ENCODE measurements at places on chromosomes 1 and 21. TPM values are rescaled to one million over a fixed set of nuclear protein-coding genes. Genes with fewer than 3 reads are reported as not detected.

Gene VCAM1
- total RNA-seq, result 9.6 TPM

Gene EFNA3
- 2.1 TPM for total RNA-seq

DNA sequence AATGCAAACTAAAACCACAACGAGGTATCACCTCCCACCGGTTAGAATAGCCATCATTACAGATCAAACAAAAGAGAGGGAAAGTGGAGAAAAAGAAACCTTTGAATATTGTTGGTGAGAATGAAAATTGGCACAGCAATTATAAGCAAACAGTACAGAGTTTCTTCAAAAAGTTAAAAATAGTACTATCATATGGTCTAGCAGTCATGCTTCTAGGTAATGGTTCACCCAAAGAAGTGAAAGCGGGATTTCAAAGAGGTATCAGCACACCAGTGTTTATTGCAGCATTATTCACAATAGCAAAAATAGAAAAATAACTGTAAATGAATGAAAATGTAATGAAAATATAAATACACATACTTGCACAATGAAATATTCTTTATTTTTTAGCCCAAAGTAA lies 8.2 kb downstream of the OR2T10 start:
- DNase-seq, result no peak

DNA sequence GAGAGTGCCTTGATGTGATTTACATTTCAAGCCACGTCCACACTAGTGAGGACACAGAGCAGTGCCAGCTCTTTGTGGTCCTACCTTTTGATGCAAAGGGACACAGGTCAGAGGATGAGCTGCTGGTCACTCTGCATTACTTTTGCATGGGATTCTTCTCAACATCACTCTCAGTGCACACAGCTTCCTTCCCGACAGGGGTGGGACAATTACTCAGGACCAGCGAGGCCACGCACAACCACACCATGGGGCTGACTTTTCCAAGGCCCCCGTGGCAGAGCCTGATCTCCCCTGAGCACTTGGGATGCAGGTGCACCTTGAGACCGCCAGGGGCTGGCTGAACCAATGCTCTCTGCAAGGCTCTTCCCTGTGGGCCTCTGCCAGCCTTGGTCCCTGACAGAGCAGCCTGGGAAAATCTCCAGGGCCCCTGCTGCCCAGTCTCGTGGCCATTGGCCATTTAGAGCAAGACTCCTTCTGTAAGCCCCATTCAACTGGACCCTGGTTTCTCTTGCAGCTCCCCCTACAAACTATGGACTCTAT lies 13.2 kb upstream of the PRAMEF12 start:
- DNase-seq, result no peak

DNA sequence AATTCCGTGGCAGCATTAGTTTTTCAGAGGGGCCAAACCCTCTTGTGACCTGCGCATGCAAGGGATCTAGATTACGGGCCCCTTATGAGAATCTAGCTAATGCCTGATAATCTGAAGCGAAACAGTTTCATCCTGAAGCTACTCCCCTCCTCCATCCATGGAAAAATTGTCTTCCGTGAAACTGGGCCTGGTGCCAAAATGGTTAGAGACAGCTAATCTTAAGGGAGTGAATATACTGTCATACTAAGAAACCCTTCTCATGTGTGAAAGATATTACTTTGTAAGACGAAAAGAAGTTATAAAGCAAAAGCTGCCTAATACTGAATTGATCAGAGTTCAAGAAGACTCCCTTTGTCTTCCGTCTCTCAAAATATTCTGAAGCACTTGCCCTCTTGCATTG lies 166.3 kb downstream of the DUSP10 start:
- DNase-seq, result no peak

GRCh38 chr1:160874935-160875334 lies 10.0 kb downstream of the ITLN1 start:
- DNase-seq, result no peak

DNA sequence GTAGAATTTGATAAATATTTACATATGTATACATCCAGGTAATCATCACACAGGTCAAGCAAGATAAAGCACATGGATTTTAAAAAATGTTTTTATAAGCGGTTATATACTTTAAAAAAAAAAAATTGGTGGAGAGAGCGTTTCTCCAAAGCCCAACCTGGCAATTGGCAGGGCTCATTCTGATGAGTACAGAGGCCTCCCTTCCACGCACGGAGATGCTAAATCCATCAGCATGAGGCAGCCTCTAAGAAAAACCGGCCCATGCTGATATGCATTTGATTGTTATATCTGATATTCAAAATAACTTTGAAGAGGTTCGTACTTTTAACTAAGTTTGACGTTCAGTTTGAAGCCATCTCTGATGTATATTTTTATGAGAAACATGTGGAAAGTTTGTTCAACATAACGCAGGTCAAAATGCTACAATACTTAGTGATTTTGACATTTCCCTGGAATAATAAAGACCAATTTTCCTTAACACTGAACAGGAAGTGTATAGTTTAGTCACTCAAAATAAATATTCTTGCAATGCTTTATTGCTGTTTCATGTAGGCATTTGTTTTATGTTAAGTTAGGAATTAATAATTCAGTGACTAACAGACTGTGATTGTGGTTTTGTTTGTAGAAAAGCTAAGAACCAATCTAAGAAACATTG lies 151.7 kb downstream of the NR5A2 start:
- DNase-seq, result no peak

- DNase-seq, result no peak
Observed at GRCh38 chr1:226605318-226605950, 56.9 kb downstream of the STUM start.

Measured in osteocyte (in vitro differentiated cells).